ENCODE measurements at places on chromosomes 1 and 21. TPM values are rescaled to one million over a fixed set of nuclear protein-coding genes. Genes with fewer than 3 reads are reported as not detected.

The BCL2L15 gene
- total RNA-seq: 0.41 TPM

The CACHD1 gene
- 3.7 TPM for total RNA-seq

DNA sequence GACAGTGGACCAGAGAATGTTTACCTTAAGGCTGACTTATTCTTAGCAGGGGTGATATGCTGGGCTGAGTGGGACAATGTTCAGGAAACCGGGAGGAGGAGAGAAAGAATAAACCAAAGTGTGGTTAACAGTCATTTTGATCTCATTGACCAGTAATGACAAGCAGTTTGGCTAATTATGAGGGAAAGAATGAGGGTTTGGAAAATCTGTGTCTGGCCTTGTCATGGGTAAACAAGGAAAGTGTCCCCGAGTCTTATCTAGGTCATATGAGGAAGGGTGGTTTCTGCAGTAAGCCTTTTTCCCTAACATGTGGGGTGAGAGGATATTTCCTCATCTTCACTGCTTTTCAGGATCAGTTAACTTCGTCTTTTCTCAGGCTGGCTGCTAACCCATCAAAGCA lies 155.0 kb downstream of the TPR start:
- no peaks in the 10 kb centered on the region for H3K4me1 ChIP-seq
- no peaks in the 10 kb centered on the region for H3K27me3 ChIP-seq
- no peak overlapping the region for H3K27ac ChIP-seq
- DNase-seq: no peak
- no peak overlapping the region for H3K4me3 ChIP-seq
- no peaks in the 10 kb centered on the region for H3K36me3 ChIP-seq

The KRTAP7-1 gene
- not detected for total RNA-seq

- H3K36me3 ChIP-seq: no peaks in the 10 kb centered on the region
- no peaks in the 10 kb centered on the region for H3K27me3 ChIP-seq
- no peak overlapping the region for H3K27ac ChIP-seq
- DNase-seq: no peak
- H3K4me1 ChIP-seq: peaks cover 55% of the 10 kb centered on the region
Measured at GRCh38 chr1:214448536-214448935, 102.9 kb downstream of the PTPN14 start.

DNA sequence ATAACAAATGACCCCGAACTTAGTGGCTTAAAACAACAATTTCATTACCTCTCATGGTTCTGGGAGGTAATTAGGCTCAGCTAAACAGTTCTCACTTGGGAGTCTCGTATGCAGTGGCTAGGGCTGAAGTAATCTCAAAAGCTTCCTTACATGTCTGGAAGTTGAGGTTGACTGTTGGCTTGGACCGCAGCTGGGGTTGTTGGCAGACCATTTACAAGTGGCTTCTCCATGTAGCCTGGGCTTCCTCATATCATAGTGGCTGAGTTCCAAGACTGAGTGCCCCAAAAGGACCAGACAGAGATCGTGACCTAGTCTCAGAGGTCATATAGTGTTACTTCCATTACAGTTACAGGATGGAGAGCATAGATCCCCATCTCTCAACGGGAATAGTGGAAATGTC lies 2.4 kb upstream of the POGZ start:
- no peak overlapping the region for H3K4me3 ChIP-seq
- DNase-seq: no peak
- H3K27me3 ChIP-seq: no peaks in the 10 kb centered on the region
- H3K4me1 ChIP-seq: peaks cover 16% of the 10 kb centered on the region

DNA sequence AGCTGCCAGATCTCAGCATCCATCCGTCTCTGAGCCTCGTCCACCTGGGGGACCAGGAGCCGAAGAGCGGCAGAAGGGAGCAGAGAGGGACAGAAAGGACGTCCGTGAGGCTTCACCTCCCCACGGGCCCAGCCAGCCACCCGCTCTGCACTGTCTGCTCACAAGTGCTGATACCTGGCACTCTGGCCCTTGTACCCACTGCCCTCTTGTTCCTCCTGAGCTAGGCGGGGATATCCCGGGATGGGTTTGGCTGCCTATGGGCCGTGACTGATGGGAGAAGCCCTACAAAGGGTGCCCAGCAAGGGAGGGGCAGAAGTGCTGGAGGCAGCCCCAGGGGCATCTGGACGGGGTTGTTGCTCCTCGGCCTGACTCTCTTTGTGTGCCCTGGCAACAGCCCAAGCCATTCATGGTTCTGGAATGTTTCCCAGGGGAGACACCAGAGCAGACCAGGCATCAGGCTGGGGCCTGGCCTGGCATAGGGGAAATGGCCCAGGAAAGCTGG lies 57.6 kb downstream of the LDLRAD2 start:
- peaks cover 49% of the 10 kb centered on the region for H3K36me3 ChIP-seq
- peak; percentile 97 for DNase-seq
- H3K27me3 ChIP-seq: no peaks in the 10 kb centered on the region
- no peak overlapping the region for H3K4me3 ChIP-seq
- peak overlapping the region; percentile 80 for H3K27ac ChIP-seq

- no peak for DNase-seq
- no peak overlapping the region for H3K27ac ChIP-seq
- H3K27me3 ChIP-seq: peaks cover 17% of the 10 kb centered on the region
Measured at GRCh38 chr1:5448486-5448885, 543.7 kb downstream of the NPHP4 start.

The GPA33 gene
- 0.36 TPM for total RNA-seq

DNA sequence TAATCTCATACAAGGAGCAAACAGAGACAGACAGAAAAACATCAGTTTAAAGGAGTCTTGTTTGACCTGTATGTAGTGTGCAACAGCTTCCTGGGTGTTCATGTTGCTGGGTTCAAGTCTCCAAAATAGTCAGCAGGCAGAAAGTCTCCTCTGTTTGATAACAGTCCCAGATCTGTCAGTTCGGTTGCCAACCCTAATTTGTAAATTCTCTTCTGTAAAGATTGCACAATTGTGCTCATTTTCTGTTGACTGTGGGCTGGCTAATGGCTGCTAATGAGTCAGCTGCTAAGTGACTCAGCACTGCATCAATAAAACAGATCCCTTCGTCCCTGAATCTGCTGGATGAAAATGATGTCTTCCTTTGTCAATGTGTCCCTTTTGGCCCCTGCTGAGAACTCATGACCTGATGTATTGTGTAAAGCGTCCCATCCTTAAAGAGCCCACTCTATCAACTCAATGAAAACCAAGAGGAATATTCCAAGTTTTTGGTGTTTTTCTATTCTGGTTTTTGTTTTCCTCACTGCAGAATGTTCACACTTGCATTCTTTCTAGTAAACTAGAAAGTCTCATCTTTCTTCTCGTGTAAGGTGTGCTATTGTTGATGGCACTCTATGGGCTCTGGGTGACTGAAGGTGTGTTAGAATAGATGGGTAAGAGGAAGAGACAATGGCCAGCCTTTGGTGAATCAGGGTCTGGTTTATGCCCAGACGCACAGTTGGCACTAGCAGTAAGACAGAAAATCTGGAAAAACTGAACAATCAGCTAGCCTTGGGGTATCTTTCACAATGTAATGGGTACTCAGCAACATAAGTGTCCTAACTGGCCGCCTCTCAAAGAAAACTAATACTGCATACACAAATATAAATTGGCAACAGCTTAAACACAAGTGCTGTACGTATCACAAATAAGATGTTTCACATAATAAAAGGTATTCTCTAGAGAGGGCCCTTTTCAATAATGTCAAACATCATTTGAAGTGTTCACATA lies 75.1 kb upstream of the SIPA1L2 start:
- H3K4me1 ChIP-seq: no peaks in the 10 kb centered on the region
- no peak overlapping the region for H3K4me3 ChIP-seq
- DNase-seq: peak; percentile 88
- no peaks in the 10 kb centered on the region for H3K36me3 ChIP-seq
- no peaks in the 10 kb centered on the region for H3K27me3 ChIP-seq

DNA sequence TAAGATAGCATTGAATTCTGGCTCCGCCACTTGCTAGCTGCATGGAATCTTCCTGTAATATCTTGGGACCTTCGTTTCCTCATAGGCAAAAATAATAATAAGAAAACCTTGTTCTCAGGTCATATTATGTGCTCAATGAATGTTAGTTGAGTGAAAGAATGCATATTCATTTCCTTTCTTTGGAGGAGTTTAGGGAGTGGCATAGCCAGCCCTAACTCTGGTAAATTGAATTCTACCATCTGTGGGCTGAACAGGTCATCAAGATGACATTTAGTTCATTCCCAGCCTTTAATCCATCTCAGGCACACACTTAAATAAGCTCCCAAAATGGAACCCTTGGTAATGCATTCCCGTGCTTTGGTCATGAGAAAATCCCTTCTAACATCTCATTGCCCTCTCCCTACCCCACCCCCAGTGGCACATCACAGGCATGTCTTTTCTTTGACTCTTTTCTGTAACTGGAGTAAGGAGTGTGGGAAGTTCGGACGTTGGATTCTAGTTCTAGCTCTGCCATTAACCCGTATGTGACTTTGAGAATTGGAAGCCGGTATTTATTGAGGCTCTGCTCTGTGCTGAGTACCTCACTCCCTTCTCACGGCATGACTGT lies 13.2 kb upstream of the MYOG start:
- no peak overlapping the region for H3K27ac ChIP-seq
- no peaks in the 10 kb centered on the region for H3K27me3 ChIP-seq
- H3K36me3 ChIP-seq: no peaks in the 10 kb centered on the region
- H3K4me1 ChIP-seq: no peaks in the 10 kb centered on the region
- H3K4me3 ChIP-seq: no peak overlapping the region

GRCh38 chr1:235998812-235999211 lies 66.1 kb downstream of the NID1 start:
- peaks cover 3% of the 10 kb centered on the region for H3K4me1 ChIP-seq
- no peak for DNase-seq
- H3K4me3 ChIP-seq: no peak overlapping the region

DNA sequence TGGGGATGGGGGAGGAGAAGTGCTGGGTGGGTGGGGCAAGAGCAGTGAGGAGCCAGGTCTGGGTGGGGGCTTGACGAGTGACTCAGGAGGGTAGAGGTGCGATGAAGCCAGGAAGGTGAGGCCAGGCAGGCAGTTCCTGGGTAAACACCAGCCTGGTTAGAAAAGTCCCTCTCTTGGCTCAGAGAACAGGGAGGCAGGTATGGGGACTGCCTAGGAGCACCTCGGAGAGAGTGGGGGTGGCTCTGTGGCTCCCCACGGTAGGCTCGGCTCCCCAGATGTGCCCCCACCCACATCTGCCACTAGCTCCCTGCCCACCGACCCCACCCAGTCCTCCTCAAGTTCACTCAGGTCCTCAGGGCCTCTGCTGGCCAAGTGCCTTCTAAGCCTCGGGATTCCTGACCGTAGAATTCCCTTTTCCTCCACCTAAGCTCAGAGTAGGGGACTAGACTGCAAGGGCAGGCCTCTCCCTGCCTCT lies 1.2 kb downstream of the HSPG2 start:
- no peaks in the 10 kb centered on the region for H3K27me3 ChIP-seq
- DNase-seq: peak; percentile 72
- peak overlapping the region; percentile 99 for H3K27ac ChIP-seq
- peaks cover 81% of the 10 kb centered on the region for H3K4me1 ChIP-seq

The FAM20B gene
- total RNA-seq: 51.0 TPM

- no peak for DNase-seq
- H3K27ac ChIP-seq: no peak overlapping the region
- H3K4me1 ChIP-seq: no peaks in the 10 kb centered on the region
- peaks cover 17% of the 10 kb centered on the region for H3K27me3 ChIP-seq
- H3K4me3 ChIP-seq: no peak overlapping the region
Measured at GRCh38 chr1:11858968-11859871, 475 bp upstream of the NPPB start.

DNA sequence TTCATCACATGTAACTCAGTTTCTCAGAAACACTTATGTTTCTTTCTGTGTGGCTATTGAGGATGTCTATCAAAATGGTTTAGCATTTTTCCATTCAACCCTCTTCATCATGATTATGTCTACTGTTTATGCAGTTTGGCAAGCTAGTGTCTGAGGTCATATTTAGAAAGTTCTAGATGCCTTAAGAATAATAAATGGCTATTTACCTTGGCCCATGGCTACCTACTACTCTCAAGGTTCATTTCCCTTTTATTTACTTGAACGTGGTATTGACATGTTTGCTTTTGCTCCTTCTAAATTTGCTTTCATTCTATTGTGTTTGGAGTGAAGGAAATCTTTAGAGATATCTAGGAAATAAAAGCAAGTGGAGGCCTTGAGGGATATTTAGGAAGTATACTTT lies 193.7 kb upstream of the OLFM3 start:
- H3K27me3 ChIP-seq: no peaks in the 10 kb centered on the region
- no peak for DNase-seq
- H3K4me1 ChIP-seq: no peaks in the 10 kb centered on the region
- H3K27ac ChIP-seq: no peak overlapping the region
- H3K36me3 ChIP-seq: no peaks in the 10 kb centered on the region

DNA sequence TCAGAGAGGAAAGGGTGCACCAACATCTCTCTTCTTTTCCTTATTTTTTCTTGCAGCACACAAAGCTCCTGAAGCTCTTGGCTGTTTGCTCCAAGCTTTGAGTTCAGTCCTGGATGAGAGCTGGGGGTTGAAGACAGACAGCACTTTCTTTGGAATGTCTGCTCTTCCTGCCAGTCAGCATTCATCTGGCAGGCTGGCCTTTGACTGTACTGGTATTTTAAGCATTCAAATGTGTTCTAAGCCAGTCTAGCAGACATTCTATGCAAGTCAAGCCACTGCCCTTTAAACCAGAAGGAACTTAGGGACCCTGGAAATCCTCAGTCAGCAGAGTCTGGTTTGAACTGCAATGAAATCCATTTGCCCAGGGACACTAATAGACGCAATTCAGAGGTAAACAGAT lies 45.0 kb downstream of the XCL1 start:
- H3K27me3 ChIP-seq: no peaks in the 10 kb centered on the region
- H3K4me3 ChIP-seq: no peak overlapping the region
- no peak for DNase-seq
- H3K27ac ChIP-seq: peak overlapping the region; percentile 40
- H3K36me3 ChIP-seq: no peaks in the 10 kb centered on the region

DNA sequence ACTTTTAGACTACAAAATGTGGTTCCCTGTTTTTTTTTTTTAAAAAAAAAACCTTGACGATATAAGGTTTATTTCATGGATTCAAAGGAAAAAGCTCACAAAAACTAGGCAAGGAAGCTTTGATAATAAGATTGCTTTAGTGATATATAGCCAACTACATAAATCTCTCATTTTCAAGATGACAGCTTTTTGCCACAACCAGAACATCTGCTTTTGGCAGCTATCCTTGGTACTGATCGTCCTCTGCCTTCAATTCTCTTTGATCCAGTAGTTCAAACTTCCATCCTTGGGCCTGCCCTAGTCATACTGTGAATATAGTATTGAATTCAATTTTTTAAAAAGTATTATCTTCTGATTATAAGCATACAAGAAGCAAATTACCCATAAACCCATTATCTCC lies 72.9 kb upstream of the CD53 start:
- no peak overlapping the region for H3K27ac ChIP-seq

All from sigmoid colon (tissue), 7 donors.